Right renal pelvis (tissue), 4 donors: ENCODE measurements at places on chromosomes 1 and 21.

GRCh38 chr21:17269760-17270159 is 243.1 kb upstream of the CXADR start:
- DNase-seq: no peak

GRCh38 chr21:28639737-28640136 is 352.9 kb downstream of the LTN1 start:
- DNase-seq: no peak

DNA sequence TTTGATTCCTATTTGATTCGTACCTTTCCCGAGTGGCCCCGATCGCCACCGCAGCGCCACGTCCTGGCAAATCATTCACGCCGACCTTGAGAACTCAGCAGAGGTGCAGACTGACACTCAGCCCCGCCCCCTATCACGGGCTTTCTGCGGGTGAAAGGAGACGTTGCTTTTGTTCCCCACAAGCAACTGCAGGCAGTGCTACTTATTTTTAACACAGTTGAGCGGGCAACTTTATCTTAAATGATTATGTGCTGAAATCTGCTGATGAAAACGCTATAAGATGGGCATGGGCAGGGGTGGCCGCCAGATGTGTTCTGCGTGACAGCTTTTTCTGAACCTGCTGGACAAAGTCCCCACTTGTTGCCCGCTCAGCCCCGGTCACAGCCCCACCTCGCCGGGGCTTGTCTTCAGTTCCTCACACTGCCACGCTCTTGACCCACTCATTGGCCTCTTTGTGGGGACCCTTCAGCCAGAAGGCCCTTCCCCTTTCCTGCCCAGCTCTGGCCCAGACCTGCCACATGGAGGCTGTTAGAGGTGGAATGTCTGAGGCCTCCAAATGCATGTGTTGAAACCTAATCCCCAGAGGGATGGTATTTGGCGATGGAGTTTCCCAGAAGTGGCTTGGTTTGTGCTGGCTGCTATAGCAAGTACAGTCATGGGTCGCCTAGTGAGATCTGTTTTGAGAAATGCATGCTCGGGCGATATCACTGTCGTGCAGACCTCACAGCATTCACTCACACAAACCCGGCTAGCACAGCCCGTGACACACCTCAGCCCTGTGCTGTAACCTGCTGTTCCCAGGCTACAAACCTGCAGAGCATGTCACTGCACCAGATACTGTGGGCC is 15.7 kb upstream of the PDXK start:
- no peak for DNase-seq

DNA sequence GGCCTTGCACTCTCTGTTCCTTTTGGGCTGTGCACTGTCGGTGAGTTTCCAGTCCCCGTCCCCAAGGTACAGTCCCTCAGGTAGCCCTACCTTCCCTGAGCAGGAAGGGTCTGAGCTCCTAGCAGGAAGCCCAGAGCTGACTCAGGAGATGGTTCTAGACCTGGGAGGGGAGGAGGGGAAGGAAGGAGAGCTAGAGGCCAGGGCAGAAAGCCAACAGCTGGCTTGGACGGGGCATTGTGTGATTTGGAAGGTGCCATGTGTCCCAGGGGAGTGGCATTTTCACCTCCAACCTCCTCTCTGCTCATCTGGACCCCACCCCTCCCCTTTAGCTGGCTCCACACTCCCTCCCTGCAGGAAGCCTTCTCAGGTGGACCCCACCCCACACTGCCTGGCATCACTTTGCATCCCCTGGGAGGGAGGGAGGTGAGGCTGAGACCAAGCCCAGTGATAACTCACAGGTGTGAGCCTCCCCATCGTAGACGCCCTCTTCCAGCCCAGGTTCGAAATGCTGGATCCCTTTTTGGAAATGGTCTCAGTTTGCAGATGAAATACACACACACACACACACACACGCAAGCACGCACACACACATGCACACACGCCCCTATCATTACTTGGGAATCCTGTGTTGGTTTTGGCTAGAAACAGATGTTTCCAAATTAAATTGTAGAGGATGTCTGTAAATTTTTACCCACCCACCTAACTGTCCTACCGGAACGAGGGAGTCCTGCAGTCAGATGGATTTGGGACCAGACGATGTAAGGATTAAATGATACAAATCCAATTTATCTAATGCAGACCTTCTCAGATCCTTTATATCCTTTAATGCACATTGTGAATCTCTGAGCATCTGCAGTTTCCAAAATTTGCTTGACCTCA is 19.7 kb upstream of the IFNLR1 start:
- DNase-seq: no peak

DNA sequence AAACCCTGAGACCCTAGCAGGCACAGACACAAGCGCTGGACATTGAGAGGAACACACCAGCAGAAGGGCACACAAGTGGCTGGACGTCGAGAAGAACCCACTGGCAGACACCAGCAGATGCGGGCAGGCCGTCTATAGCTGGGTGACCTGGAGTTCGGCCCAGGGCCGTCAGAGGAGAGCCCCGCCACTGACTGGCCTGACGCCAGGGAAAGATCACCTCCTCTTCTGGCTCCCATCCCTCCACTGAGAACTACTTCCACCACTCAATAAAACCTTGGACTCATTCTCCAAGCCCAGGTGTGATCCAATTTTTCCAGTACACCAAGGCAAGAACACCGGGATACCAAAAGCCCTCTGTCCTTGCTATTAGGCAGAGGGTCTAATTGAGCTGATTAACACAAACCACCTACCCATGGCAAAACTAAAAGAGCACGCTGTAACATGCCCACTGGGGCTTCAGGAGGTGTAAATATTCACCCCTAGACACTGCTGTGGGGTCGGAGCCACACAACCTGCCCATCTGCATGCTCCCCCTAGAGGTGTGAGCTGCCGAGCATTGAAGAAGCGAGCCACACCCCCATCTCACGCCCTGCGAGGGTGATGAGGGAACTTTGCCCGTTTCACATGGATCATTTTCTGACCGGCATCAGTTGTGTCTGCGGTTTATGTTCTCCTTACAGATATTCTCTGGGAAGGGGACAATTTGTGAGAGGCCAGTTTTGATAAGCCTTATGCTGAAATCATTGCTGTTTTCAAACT is 104.8 kb downstream of the HLX start:
- DNase-seq: no peak
